Regular cardiac myocyte (primary cell): ENCODE measurements at places on chromosomes 7 and 10. TPM values are rescaled to one million over a fixed set of nuclear protein-coding genes. Genes with fewer than 3 reads are reported as not detected.

RET gene
- 0.28 and 0.58 TPM in 2 replicates for total RNA-seq

TRPV5 gene
- total RNA-seq, result not detected in 2 replicates

LIPF gene
- total RNA-seq, result not detected in 2 replicates

NYAP1 gene
- total RNA-seq, result 0.19 and 0.85 TPM in 2 replicates

RARRES2 gene
- 1.3 and 25.4 TPM in 2 replicates for total RNA-seq

INMT gene
- 6.9 and 89.9 TPM in 2 replicates for total RNA-seq

LIPK gene
- not detected in 2 replicates for total RNA-seq

STK32C gene
- total RNA-seq, result 6.8 and 6.9 TPM in 2 replicates

FKBP9 gene
- 179 and 345 TPM in 2 replicates for total RNA-seq

LSM8 gene
- 29.3 and 32.0 TPM in 2 replicates for total RNA-seq

COBL gene
- total RNA-seq, result not detected in 2 replicates

CALN1 gene
- not detected in 2 replicates for total RNA-seq

TIAL1 gene
- 23.1 and 27.0 TPM in 2 replicates for total RNA-seq

FAM25A gene
- total RNA-seq, result not detected in 2 replicates

ZPBP gene
- not detected in 2 replicates for total RNA-seq

CABCOCO1 gene
- 0.28 TPM in 1 of 2 replicates, not detected in the other for total RNA-seq

ARL3 gene
- 6.2 and 11.5 TPM in 2 replicates for total RNA-seq

KNDC1 gene
- 0.19 and 0.85 TPM in 2 replicates for total RNA-seq

TAS2R4 gene
- total RNA-seq, result 0.19 and 2.0 TPM in 2 replicates

GUSB gene
- total RNA-seq, result 11.3 and 12.7 TPM in 2 replicates

ICA1 gene
- total RNA-seq, result 2.1 TPM in 1 of 2 replicates, not detected in the other

ZNF33A gene
- 9.8 and 15.2 TPM in 2 replicates for total RNA-seq

ELN gene
- 6.2 and 6.9 TPM in 2 replicates for total RNA-seq

BBS9 gene
- 18.2 and 30.4 TPM in 2 replicates for total RNA-seq

BAIAP2L1 gene
- total RNA-seq, result 2.7 and 3.1 TPM in 2 replicates

GPR26 gene
- not detected in 2 replicates for total RNA-seq

NPTX2 gene
- 2.9 and 5.4 TPM in 2 replicates for total RNA-seq

PITRM1 gene
- 48.8 and 82.4 TPM in 2 replicates for total RNA-seq

ASCC1 gene
- 24.0 and 26.5 TPM in 2 replicates for total RNA-seq

GDF2 gene
- total RNA-seq, result under 0.01 TPM in 1 of 2 replicates, not detected in the other

LIPJ gene
- not detected in 2 replicates for total RNA-seq

CPA1 gene
- total RNA-seq, result not detected in 2 replicates

CYP26A1 gene
- 0.19 TPM in 1 of 2 replicates, not detected in the other for total RNA-seq

LRIT1 gene
- not detected in 2 replicates for total RNA-seq

DDC gene
- total RNA-seq, result not detected in 2 replicates

CARD11 gene
- total RNA-seq, result 0.28 and 0.38 TPM in 2 replicates

AKR1B15 gene
- not detected in 2 replicates for total RNA-seq

SND1 gene
- 193 and 208 TPM in 2 replicates for total RNA-seq

NEUROD6 gene
- not detected in 2 replicates for total RNA-seq

MKX gene
- total RNA-seq, result not detected in 2 replicates

DRGX gene
- not detected in 2 replicates for total RNA-seq

PLAC9 gene
- 12.8 and 19.4 TPM in 2 replicates for total RNA-seq

TWIST1 gene
- total RNA-seq, result 33.5 and 39.5 TPM in 2 replicates

PDZD7 gene
- 1.3 and 3.1 TPM in 2 replicates for total RNA-seq

OR9A2 gene
- 0.19 TPM in 1 of 2 replicates, not detected in the other for total RNA-seq

WDFY4 gene
- total RNA-seq, result not detected in 2 replicates

PDK4 gene
- 0.58 and 6.5 TPM in 2 replicates for total RNA-seq

PALD1 gene
- 0.19 and 0.56 TPM in 2 replicates for total RNA-seq

LOXL4 gene
- total RNA-seq, result 46.8 and 192 TPM in 2 replicates

NT5C2 gene
- total RNA-seq, result 40.5 and 72.4 TPM in 2 replicates

SFXN2 gene
- 5.6 and 7.5 TPM in 2 replicates for total RNA-seq

PODXL gene
- 2.0 and 29.1 TPM in 2 replicates for total RNA-seq

TUBB8 gene
- total RNA-seq, result not detected in 2 replicates

AZGP1 gene
- not detected in 2 replicates for total RNA-seq

TTYH3 gene
- total RNA-seq, result 17.2 and 25.9 TPM in 2 replicates

FAM149B1 gene
- 23.6 and 31.6 TPM in 2 replicates for total RNA-seq
